ENCODE measurements at places on chromosomes 3 and 15.

- no peak for DNase-seq
These were observed 28.4 kb upstream of the SHC4 start for GRCh38 chr15:48992096-48992495.

GRCh38 chr3:43870120-43870519 lies 179.4 kb downstream of the ABHD5 start:
- DNase-seq, result no peak

DNA sequence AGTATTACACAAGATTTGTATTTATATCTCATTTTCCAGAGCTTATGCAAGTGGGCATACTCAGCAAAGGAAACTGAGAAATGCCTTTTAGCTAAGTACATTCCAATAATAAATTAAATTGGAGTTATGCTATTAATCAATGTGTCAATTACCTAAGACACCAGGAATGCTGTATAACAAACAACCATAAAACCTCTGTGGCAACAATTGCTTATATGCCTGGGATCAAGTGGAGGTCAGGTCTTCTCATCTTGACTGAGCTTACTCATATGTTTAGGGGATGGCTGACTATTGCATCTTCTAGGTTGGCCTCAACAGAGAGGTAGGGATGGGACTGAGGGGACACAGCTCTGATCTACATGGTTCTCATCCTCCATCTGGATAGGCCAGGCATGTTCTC lies 30.7 kb downstream of the CD200R1L start:
- no peak for DNase-seq

- peak; percentile 5 for DNase-seq
These were observed 143.1 kb downstream of the TLE3 start for GRCh38 chr15:69954666-69955065.

DNA sequence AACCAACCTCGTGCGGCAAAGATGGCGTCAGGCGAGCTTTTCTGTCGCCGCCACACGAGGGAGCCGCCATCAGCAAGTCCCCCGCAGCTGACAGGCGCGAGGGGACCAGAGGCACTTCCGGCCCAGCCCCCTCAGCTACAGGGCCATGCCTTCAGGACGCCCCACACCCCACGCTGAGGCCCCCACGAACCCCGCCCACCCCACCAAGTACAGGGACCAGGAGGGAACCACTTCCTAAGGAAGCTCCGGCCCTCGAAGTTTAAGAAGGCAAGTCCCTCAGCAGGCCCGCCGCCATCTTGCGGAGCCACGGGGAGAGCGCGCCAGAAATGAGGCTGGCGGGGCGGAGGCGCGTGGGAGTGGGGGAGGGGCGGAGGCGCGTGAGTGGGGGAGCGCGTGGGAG lies 790 bp downstream of the DAZL start:
- DNase-seq, result no peak

GRCh38 chr3:194974468-194975135 lies 288.9 kb downstream of the FAM43A start:
- no peak for DNase-seq

DNA sequence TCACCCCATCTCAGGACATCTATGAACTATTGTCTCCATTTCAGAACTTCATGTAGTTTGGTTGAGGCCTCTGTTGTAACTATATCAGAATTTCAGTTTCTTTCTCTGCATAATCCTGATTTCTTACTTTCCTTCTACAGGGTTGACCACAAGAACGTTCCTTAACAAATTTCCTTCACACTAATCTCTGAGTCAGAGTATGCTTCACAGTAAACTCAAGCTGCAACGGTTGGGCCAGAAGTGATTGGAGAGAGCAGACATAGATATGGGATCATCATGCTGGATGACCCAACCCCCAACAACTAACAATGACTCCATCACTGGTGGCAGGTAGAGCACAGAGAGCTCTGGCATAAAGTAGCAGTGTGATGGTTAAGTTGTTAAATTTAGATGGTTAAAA lies 128.8 kb upstream of the OSTN start:
- no peak for DNase-seq

- no peak for DNase-seq
These were observed 33.9 kb upstream of the CHRM5 start for GRCh38 chr15:33934396-33934795.

DNA sequence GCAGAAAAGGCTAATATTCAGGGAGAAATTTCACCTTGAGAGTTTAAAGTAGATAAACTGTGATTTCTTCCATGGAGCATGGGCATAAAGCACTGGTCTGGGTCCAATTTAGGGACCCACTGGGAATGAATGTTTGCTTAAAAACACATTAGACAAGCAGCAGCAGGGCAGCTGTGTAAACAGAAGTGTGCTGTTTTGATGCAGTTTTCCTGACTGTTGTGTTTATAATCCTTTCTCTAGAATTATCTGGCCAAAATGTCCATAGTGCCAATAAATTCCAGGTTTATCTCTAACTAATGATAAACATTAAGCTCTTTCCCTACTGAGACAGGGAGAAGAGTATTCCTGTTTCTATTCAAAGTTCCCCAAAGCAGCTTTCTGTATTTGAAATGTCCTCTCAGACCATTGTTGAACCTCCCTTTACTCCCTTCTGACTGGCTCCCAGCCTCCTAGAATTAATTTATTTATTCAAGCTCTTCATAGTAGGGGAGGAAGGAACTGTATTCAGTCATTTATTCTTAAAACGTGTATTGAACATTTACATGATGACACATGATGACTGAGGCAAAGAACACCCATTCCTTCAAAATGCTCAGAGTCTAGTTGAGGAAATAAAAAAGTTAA lies 7.0 kb upstream of the TM4SF18 start:
- peak; percentile 3 for DNase-seq

DNA sequence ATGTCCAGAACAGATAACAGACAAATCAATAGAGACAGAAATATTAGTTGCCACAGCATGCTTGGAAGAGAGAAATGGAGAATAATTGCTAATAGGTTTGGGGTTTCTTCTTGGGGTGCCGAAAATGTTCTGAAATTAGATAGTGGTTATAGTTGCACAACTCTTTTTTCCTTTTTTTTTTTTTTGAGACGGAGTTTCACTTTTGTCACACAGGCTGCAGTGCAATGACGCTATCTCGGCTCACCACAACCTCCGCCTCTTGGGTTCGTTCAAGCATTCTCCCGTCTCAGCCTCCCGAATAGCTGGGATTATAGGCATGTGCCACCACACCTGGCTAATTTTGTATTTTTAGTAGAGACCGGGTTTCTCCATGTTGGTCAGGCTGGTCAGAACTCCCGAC lies 163.3 kb downstream of the PLCH1 start:
- DNase-seq, result no peak

GRCh38 chr3:21913791-21914190 lies 162.8 kb upstream of the ZNF385D start:
- no peak for DNase-seq

DNA sequence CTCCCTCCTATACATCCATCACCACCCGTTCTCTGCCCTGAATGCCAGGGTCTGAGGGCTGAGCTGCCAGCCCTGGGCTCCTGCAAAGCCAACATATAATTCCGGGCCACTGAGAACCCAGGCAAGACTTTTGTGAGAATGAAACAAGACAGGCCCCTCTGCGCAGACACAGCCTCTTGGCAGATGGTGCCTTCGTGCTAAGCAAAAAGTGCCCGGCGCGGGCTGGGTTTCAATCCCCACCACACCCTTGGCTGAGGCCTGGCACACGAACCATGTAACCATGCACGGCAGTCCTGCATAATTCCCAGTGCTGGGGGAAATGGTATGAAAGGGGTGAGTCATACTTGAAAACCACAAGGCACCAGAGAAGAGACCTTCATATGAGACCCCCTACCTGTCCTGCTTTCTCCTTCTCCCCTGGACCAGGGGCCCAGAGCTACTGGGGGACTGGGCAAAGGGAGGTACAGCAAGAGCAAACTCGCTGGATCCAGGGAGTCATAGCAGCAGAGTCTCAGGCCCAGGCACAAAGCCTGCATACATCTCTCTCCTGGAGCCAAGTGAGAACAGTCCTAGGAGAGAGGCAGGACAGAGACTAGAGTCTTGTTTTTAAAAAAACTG lies 26.1 kb upstream of the LOXL1 start:
- no peak for DNase-seq

GRCh38 chr3:122609798-122610559 lies 32.5 kb downstream of the PARP15 start:
- no peak for DNase-seq

GRCh38 chr3:78867409-78868372 lies 900.1 kb downstream of the ROBO1 start:
- no peak for DNase-seq

- no peak for DNase-seq
These were observed 76.5 kb downstream of the HMG20A start for GRCh38 chr15:77497110-77497737.

DNA sequence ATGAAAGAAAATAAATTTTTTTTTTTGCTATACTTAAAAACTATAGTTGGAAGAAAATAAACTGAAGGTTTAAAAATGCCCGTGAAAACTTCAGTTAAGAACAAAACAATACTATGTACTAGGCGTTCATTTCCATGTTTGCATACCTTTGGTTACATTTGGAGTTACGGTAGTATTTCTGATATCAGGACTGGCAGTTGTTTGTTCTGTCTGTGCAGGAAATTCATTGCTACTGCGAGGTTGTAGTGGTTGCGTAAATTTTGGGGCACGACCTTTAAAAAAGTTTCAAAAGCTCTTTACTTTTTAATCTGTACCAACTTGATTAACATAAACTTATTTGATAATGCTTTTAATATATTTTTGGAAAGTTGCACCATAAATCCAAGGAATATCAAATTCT lies 47.9 kb downstream of the ST3GAL6 start:
- DNase-seq, result no peak

DNA sequence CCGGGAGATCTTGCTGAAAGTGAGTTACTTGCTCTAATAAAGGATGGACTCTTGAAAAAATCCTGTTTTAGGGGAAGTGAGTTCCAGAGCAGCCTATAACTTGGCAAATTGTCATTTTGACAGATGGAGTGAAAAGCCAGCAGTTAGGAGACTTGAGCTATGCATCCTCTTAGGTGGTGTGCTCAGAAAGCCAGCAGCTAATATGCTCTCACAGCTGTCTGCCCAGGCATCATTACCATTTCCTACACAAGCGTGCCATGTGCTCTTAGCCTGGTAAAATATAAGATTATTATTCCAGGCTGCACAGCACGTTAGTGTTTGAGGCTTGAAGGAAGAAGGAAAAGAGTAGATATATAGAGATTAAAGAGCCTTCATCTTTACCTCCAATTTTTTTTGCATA lies 151.0 kb downstream of the CHL1 start:
- DNase-seq, result no peak

GRCh38 chr3:17800232-17800631 lies 57.8 kb upstream of the TBC1D5 start:
- no peak for DNase-seq

- DNase-seq, result no peak
These were observed 1.1 kb upstream of the PLSCR2 start for GRCh38 chr3:146470425-146470990.

- DNase-seq, result no peak
These were observed 407.5 kb upstream of the NECTIN3 start for GRCh38 chr3:110664148-110664547.

DNA sequence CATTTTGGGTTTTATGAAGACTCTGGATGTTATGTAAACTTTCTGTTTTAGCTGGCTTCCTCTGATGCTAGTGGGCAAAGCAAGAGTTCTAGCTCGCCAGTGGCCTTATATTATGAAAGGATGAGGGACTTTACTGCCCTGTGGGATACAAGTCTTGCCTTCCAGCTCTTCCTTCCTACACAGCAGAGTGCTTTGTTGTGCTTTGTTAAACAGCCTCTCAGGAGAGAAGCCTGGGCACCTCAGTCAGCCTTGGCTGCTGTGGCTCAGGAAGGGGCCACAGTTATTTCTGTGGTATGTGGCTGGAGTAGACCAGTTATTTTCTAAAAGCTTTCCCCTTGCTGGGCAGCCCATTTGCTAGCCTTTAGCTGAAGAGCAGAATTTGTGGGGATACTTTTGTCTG lies 69.5 kb upstream of the SUCLG2 start:
- no peak for DNase-seq

DNA sequence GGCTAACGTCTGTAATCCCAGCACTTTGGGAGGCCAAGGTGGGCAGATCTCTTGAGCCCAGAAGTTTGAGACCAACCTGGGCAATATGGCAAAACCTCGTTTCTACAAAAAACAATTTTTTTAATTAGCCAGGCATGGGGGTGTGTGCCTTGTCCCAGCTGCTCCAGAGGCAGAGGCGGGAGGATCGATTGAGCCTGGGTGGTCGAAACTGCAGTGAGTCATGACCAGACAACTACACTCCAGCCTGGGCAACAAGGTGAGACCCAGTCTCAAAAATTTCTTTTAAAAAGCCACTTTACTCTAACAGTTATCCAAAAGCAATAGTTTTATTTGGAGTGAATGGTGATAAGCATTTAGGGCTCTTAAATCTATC lies 12.5 kb downstream of the TRIM59 start:
- no peak for DNase-seq

GRCh38 chr3:135740751-135741150 lies 224.8 kb upstream of the PPP2R3A start:
- DNase-seq, result no peak

- peak; percentile 28 for DNase-seq
These were observed 478.7 kb downstream of the RBMS3 start for GRCh38 chr3:29759411-29760225.

DNA sequence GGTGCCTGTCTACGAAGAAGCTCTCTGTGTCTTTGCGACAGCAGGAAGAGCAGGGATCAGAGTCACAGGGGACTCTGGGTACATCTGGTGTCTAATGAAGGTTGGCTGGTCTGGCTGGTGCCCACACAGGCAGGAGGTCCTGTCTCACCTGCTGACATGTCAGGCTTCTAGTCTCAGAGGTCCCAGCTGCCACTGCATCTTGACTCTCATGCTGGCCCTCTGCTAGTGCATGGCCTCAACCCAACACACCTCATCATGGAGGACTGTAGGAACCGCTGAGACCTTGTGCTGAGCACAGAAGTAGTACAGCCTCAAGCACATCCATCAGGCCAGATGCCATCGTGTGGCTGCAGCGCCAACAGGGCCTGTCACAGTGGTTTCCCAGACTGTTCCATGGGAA lies 206.1 kb upstream of the NR2F2 start:
- DNase-seq, result no peak
